Activated naive CD8-positive, alpha-beta T cell treated with anti-CD3 and anti-CD28 coated beads, Interleukin-2, amount 10 ng/mL, durations not matched to agents 7 days and 5 days (primary cell): ENCODE measurements at places on chromosomes 11 and 22. TPM values are rescaled to one million over a fixed set of nuclear protein-coding genes. Genes with fewer than 3 reads are reported as not detected.

- DNase-seq, result no peak
Observed at GRCh38 chr11:46335890-46336562, 11.2 kb upstream of the DGKZ start.

DNA sequence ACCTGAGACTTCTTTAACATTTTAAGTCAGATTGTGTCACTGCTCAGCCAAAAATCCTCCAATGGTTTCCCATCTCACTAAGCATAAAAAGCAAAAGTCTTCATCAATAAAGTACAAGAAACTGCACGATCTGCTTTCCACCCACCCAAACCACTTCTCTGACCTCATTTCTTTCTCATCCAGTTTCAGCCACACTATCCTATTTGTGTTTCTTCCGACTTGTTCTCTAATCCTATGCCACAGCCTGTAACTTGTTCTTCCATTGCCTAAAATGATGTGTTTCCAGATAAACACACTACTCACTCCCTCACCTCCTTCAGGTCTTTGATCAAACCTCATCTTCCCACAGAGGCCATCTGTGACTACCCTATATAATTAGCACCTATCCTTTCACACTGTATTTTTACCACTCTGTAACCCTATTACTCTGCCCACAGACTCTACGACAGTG, 28.4 kb downstream of the ARHGAP32 start:
- DNase-seq, result no peak

SESN3 gene
- total RNA-seq, result 45.4 TPM

CCDC89 gene
- total RNA-seq, result 0.22 TPM
